HAP-1 (cell line): ENCODE measurements at places on chromosomes 1 and 21.

GRCh38 chr1:56438901-56439551 is 140.3 kb downstream of the PLPP3 start:
- no peak for DNase-seq

DNA sequence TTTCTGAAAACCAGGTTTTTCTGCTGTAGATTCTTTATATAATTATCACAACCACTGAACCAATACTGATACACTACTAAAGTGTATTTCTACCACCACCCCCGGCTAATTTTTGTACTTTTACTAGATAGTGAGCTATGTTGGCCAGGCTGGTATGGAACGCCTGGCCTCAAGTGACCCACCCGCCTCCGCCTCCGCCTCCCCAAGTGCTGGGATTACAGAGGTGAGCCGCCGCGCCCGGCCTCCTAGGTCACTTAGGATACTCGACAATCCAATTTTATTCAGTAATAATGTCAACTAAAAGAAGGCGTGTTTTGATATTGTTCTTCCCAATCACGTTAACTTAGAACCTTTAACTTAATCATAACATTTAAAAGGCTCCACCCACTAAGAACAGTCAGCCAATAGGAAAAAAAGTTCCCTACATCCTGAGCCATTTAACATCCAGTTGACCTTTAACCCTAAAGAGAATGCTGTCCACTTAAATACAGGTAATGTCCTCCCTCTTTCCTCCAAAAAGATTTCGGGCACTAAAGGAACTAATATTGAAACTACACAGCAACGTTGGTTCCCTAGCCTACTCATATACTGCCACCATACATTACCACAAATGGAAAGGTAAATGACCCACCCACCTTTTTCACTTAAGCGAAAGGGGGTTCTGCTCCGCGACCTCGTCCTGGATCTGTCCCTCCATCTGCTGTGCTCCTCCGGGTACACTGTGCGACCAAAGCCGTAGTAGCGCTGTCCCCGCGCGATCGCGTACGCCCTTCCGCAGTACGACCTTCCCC is 1.2 kb downstream of the RSRP1 start:
- peak; percentile 39 for DNase-seq

DNA sequence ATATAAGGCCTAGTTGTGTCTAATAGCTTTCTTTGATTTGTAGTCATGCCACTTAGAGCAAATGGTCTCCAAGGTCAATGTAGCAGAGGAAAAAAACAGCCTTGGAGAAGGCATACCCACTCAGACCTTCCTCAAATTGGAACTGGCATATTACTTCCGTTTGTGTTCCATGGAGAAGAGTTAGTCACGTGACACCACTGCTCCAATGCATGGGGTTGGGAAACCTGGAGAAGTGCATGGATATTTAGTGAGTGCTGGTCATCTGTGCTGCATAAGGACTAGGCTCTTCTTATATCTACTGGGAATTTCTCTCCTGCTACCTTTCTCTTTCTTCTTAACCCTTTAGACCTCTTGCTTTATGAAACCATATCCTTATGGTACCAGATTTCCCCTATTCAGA is 167.8 kb downstream of the BACH1 start:
- DNase-seq, result no peak

DNA sequence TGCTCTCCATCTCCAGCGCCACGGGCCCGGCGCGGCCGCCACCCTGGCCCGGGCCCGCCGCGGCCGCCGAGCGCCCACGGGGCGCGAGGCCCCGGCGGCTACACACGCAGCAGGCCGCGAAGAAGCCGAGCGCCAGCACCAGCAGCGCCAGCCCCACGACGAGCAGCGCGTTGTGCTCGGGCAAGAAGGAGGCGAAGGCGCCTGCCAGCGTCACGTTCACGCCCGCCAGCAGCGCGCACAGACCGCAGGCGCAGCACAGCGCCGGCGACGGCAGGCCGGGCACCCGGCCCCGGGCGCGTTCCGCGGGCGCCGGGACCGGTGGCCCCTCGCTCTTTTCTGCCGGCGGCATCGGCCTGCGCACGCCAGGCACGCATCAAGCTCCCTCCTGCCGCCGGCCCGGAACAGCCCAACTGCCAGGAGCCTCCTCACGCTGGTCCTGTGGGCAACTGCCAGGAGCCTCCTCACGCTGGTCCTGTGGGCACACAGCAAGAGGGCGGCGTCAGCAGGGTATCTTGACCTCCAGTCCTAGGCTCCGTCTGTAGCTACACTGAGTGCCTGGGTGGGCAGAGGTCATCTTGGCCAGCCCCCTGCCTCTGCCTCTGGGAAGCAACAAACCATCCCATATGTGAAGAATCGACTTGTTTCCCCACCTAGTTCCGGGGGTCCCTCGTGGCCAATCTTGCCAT is 18.1 kb downstream of the KNCN start:
- peak; percentile 21 for DNase-seq

GRCh38 chr1:109280862-109281261 is 2.1 kb downstream of the PSRC1 start:
- DNase-seq, result no peak

- DNase-seq, result no peak
These were observed 25.6 kb upstream of the ENAH start for GRCh38 chr1:225678545-225678944.

- DNase-seq, result no peak
These were observed 53.0 kb upstream of the CPLANE2 start for GRCh38 chr1:16289959-16290358.

DNA sequence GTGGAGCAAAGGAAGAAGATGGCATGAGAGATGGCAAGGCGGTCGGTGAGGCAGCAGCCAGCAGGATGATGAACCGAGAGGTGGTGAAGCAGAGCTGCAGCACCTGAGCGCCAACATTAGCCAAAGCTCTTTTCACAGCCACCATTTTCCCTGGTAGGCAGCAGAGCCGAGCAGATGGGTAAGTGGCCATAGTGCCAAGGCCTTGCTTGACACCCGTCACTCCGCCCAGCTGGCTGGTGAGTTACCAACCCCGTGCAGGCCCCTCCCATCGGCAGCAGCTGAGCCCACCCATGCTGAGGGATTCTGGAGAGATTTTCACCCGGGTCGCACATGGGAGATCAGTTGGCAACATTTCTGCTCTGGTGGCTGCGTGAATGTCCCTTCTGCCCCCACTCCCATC is 647.7 kb downstream of the PTPRU start:
- no peak for DNase-seq

GRCh38 chr1:22609291-22609690 is 27.1 kb upstream of the C1QA start:
- DNase-seq, result no peak

DNA sequence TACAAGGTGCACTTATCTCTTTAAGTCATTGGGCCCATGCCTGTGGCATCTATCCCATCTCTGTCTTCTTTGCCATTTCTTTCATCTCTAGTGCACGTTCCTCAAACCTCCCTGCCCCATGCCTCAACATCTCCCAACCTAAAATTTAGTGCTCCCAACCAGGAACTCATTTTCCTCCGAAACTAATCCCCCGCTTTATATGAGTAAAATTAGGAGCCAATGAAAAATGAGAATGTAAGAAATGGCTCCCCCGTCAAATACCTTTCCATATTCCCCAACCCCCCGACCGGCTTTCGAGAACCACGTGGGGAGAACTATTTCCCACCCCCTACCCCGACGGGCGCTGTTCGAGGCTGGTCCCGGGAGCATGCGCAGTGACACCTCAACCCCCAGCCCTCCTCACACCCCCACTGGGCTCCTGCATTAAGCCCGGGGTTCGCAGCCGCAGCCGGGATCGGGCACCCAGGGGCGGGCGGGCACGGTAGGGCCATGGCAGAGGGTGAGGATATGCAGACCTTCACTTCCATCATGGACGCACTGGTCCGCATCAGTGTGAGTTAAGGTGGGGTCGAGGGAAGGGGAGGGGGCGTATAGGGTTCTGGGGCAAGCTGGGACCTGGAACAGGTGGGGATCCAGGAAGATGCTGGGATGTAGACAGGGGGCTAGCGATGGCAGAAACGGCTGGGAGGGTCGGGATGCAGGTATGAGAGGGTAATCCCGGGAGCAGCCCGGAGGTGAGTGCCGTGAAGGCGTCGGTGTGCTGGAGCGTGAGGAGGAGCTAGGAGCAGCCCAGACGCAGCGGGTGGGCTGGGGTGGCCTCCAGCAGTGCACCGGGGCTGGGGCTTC is at the start of gene TRIM46:
Gene TRIM46 (plus strand): TSS at position 372 of the 846 bp plus-strand sequence. CDS start 118 bp downstream, at position 490.
- DNase-seq, result no peak

GRCh38 chr1:174971902-174972301 is 27.8 kb upstream of the CACYBP start:
- no peak for DNase-seq

DNA sequence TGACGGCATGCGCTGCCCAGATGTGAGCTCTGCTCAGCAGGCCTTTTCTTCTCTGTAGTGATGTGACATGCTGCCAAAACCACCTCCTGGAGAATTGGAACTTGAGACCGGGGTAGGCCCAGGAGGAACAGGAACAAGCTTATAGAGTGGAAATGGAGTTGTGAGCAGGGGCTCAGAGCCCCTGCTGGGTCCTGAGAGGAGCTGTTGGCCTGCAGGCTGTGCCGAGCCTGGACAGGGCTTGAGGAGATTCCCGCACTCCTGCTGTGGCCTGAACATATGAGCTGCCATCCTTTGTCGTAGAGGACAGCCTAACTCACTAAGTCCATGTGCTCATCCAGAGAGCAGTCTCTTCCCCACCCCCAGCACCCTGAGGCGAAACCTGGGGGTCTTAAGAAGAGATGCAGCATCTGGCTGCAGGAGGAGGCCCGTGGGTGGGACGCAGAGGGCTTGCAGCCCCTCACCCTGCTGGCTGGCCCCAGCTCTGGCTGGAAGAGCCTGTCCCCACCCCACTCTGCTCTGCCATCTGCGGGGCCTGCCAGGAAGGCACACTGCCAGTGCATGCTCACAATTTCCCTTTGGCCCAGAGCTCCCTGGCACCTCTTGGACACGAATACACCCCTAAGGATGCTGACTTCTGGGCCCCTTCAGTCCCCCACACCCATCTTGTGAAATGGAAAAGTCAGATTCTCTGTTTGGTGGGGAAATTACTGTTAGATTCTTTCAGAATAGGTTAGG is 42.5 kb downstream of the PTPRF start:
- no peak for DNase-seq

DNA sequence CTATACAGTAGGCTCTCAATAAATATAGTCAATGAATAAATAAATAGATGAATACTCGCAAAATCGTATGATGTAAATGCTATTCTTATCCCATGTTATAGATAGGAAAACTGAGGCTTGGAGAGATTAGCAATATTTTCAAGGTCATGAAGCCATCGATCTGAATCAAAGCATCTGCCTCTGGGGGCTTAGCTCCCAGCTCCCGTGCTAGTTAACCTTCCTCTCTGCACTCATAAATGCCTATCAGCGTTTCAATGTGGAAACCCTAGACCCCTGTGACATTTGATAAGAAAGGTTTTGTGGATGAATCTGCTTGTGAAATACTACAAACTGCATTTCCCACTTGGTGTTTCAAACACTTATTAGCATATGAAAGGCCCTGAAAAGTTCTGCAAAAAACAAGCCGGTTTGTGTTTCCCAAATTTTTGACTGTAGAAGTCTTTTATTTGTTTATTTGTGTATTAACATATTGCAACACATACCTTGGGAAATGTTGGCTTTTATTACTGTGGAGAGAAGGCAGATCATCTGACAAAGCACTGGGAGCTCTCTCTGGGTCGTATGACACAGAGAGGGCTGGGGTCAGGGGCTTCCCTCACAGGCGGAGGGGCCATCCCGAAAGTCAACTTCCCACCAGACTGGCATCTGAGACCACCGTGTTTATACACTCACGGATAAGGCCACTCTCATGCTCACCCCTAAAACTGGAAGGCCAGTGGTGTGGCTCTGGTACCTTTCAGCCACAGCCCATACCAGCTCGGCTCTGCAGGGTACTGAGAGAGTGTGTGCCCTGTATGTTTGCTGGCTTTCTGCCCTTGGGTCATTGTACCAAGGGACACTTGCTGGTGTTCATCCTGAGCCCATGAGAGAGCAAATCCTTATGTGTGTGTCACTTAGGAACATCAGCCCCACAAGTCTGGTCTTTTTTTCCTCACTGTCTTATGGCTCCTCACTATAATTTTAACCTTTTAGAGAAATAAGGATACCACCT is 993 bp upstream of the PROK1 start:
- no peak for DNase-seq

DNA sequence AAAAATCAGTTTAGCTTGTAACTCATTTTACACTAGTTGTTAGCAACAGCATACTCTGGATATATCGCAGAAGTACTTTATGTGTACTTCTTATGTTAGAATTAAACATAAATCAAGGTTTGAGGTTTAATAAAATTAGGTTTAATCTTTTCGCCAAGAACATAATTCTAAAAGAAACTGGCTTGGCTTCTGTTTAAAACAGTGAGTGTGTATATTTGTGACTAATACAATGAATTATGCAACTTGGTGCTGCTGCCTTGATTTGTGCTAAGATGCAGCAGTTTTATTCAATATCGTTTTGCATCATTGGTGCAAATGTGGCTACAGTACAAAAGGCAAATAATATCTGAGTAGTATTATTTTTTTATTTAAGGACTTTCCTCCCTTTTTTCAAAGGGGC is 44.8 kb downstream of the USP25 start:
- no peak for DNase-seq

GRCh38 chr21:30480145-30480544 is at the start of gene KRTAP19-1:
KRTAP19-1 (minus strand) TSS chr21:30480367; CDS start chr21:30480317, 50 bp downstream.
- no peak for DNase-seq

DNA sequence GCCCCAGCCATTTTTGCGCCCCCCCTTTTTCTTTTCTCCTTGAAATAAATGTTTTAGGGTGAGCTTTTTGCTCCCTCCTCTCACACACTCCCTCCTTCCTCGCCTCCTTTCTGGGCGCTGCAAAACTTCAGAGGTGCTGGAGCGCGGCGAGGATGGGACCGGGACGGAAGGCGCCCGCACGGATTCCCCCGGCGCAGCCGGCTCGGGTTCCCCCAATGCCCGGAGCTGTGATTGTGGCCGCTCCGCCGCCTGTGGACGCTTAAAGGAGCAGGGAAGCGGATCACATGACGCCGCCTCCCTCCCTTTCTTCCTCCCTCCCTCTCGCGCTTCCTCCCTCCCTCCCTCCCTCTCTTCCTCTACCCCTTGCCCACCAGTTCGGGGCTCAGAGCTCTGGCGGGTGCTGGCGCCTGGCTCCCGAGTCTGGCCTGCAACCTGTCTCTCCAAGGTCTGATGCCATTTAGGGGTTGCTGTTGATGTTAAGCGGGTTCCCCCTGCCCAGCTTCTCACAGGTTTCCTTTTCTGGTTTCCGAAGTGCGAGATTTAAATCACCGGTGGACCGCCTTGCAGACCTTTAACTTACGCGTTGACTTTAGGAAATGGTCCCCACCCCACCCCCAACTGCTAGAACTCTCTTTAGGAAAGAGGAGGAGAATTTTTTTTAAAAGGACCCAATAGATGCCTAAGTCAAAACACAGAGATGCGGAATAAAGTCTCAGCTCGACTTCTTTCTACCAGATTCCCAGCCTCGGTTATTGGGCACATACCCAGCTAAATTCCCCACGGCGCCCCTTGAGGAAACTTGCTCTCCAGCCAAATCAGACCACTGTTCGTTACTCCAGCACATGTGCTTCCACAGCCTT is at the start of gene WLS:
Gene WLS (minus strand): TSS at position 235 of the 860 bp plus-strand sequence. CDS start 224 bp downstream, at position 11.
- DNase-seq, result peak; percentile 85
